Effector memory CD4-positive, alpha-beta T cell (primary cell): ENCODE measurements at places on chromosomes 12 and 14.

- no peak for DNase-seq
Measured at GRCh38 chr12:10016881-10017280, 6.5 kb downstream of the CLEC12B start.

DNA sequence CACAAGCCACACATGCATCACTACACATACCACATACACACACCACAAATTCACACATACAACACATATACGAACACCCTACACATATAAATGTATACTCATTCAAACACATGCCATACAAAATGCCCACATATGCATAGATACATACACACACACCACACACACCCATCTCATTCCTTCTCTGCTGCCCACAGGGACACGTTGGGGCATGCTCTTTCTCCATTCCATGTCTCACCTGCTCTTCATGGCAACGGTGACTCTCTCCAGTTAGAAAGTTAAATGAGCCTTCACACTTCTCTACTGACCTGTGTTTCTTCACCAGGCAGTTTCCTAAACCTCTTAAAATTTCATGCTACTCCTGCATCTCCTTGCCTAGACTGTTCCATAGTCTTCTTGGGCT is 1194.8 kb downstream of the BCL11B start:
- DNase-seq: no peak

- DNase-seq: no peak
Measured at GRCh38 chr12:47920913-47921312, 16.1 kb upstream of the VDR start.

GRCh38 chr12:104649217-104649824 is 192.6 kb downstream of the CHST11 start:
- DNase-seq: no peak

DNA sequence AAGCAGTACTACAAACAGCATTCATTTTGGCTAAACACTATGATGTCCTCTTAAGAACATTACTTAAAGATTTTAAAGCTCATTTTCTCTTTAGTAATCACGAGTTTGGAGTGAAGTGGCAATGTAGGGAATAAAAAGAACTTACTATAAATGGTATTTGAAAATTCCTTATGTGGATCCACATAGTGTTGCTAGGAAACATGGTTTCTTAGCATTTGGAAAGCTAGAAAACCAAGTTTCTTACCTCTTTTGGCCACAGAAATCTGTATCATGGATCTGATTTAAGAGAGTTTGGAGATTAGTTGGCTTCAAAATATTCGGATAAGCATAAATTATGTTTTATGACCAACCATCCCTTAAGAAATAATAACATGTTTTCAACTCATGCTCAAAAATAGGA is 337.7 kb upstream of the GARIN6 start:
- no peak for DNase-seq

- no peak for DNase-seq
Measured at GRCh38 chr12:29041621-29042020, 107.5 kb upstream of the FAR2 start.

GRCh38 chr14:58796242-58797009 is 158.7 kb downstream of the DACT1 start:
- no peak for DNase-seq

DNA sequence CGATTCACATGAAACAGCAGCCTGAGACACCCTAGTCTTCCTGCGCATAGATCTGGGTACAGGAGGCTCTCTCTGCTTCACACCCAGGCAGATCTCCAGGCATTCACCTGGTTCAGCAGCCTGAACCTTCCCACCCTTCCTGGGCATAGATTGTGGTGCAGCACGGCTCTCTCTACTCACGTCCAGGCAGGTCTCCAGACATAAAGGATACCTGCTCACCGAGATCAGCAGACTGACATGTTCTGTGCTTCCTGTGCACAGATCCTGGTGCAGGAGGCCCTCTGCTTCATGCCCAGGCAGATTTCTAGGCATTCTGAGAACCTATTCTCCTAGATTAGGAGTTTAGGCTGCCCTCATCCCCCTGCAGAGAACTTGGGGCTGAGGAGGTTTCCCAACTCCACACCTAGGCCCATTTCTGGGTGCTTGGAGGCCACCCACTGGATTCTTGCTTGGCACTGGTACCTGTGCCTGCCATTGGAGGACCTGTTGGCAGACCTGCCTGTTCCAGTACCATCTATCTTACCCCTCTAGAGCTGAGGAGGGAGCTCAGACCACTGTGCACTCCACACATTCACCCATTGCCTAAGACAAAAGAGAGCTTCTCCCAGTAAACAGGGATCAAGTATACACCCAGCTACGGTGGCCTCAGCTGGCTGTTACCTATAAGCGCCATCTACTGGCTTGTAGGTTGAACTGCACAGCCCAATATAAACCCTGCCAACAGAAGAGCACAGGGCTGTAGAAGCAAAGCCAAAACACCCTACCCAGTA is 28.0 kb upstream of the GARIN6 start:
- no peak for DNase-seq

DNA sequence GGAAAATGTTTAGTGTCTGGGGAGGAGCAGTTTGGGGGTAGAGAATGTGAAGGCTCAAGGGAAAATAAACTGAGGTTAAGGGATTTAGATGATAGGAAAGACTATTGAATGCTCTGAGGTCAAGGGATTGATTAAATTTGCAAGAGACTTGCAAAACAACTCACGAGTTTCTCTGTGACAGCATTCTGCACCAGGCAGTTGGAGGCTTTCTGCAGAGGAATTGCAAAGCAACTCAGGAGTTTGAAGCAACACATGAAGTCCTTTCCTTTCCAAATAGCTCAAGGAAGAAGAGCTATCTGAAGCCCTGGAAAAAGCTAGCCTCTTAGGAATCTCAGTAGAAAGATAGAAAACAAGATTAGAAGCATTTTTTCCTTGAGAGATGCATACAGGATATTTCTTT is 23.9 kb downstream of the SLC7A8 start:
- no peak for DNase-seq

DNA sequence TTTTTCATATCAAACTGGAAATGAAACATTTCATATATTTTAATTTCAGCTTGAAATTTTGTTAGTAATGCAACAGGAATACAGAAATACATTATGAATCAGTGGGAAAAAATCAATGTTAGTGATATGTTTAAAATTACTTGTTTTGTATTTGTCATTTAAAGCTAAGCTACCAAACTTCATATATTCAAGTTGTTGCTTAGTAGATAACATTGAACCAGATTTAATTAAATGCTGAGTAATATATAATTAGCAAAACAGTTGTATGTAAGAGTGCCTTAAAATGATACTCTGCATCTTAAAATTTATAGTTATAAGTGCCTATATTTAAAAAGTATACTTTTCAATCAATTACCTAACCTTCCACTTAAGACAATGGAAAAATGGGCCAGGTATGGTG is 5.0 kb downstream of the CHURC1 start:
- DNase-seq: no peak

DNA sequence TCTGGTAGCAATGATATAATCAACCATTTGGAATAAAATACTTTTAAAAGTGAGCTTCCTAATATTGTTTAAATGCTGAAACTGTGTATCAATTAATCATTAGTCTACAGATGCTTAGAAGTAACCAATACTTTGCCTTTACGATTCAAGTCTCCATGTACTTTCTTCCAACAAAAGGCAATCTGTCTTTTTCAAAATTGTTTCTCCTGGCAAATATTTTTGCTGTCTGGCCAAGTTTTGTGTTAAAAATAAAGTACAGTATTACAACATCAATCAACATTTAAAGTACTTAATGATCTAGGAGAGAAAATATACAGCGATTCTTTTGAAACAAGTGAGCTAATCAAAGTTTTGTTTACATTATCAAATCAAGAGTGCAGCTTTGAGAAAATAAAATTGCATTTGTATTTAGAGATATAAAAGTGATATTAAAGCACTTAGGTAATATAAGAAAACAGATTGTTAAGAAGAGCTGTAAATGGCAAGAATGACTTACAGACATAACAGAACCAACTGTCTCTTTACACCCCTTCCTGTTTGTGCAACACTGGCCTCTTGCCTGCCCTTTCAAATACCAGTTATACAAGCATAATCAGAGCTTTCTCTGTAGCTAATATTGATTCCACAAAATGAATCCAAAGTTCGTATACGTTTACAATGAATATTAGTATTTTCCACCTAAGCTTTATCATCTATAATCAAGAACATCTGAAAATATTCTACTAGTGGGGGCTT is 38.2 kb upstream of the FBLN5 start:
- no peak for DNase-seq

- no peak for DNase-seq
Measured at GRCh38 chr12:22971247-22971646, 346.3 kb downstream of the ETNK1 start.

DNA sequence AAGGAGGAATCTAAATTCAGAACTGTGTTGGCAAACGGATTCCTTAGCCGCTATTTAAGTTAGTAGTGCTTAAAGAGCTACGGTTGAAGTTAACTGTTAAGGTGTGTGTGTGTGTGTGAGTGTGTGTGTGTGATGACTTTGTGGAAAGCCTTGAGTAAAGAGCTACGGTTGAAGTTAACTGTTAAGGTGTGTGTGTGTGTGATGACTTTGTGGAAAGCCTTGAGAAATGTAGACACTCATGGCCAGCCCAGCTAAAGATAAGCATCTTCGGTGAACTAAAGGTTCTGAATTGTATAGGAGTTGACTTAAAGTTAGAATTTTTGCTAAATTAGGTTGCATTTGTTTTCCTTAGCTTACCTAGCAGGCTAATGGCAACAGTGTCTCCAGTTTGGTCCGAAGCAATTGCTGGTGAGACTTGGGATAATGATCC is 1.4 kb downstream of the KTN1 start:
- DNase-seq: no peak
